ENCODE measurements at places on chromosomes 1 and 21. TPM values are rescaled to one million over a fixed set of nuclear protein-coding genes. Genes with fewer than 3 reads are reported as not detected.
A peak's percentile ranks its signal among the peaks of the same experiment; 100 is the strongest.

PDZK1IP1 gene
- total RNA-seq, result not detected

GRCh38 chr1:209064850-209065706 lies 518.4 kb upstream of the CAMK1G start:
- DNase-seq, result no peak

- peak; percentile 47 for DNase-seq
Measured at GRCh38 chr1:94801919-94802546, 18.1 kb upstream of the SLC44A3 start.

GRCh38 chr1:219710529-219711194 lies 97.8 kb upstream of the ZC3H11B start:
- no peak for DNase-seq
